Posterior cingulate gyrus (tissue), 11 donors: ENCODE measurements at places on chromosomes 6 and 20.

DNA sequence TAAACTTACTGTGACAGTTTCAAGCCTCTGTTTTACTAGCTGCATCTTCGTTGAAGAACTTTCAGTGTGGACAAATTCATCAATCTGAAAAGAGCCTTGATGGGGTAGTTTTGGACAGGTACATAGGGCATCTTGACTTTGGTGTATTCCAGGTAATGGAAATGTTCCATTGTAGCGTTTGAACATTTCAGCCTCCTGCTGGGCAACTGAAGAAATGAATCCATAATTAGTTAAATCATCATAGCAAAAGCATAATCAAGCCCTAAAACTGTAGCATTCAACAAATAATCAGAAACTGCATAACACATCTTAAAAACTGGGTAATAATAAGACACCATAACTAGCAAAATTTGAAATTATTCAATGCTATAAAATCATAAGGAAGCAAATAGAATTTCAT lies 86.2 kb downstream of the AHI1 start:
- DNase-seq: no peak

- DNase-seq: no peak
These were observed 51.8 kb downstream of the GINS1 start for GRCh38 chr20:25459111-25459830.

DNA sequence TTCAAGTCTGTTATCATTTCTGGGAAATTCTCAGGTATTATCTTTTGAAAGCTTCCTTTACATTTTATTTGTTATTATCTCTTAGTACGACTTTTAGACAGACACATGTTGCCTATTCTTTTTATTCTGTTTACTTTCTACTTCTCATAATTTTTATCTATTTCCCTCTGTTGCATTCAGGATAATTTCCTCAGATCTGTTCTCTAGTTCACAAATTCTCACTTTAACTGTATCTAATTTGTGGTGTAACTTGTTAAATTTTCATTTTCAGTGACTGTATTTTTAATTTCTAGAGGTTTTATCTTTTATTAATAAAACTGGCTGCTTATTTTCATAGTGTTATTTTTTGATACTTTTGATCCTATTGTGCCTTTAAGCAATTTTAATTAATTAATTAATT lies 16.0 kb downstream of the ATRN start:
- no peak for DNase-seq

DNA sequence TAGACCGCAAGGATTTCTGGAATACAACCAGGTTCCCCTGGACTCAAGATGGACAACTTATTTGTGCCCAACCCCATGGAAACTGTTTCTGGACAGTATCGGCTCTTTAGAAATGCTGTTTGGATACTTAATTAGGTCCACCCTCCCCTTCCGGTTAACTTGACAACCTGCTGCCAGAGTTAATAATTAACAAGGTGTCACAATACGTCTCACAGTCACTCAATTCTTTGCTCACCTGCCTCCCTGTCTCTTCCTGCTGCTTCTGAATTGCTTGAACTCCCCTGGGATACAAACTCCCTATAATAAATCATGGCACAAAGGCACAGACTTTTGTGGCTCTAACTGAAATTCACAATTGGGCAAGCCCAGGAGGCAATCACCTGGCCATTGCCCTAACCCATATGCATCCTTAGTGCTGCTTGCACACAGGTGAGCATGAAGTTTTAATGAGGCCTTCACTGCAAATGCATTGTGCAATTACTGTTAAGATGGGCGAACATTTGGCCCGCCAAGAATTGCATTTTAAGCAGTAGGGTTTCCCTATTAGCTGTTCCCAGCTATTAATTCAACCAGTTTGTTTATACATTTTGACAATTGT lies 504.4 kb upstream of the NOX3 start:
- no peak for DNase-seq

DNA sequence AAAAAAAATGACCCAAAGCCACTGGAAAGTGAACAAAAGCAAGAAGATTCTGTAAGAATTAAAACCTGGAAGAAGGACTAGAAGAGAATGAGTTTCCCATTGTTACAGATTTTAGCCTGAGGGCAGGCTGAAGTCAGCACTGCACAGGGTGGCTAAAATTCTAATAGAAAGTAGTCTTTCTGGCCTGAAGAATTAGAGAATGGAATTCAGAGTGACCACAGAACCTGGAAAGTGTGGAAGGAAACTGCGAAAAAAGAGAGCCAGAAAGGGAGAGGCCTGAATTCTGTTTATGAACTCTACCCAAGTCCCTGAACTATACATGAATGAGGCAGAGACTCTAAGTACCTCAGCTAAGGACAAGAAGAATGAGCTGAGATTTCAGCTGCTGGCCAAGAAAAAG lies 38.9 kb upstream of the FILIP1 start:
- DNase-seq: no peak

DNA sequence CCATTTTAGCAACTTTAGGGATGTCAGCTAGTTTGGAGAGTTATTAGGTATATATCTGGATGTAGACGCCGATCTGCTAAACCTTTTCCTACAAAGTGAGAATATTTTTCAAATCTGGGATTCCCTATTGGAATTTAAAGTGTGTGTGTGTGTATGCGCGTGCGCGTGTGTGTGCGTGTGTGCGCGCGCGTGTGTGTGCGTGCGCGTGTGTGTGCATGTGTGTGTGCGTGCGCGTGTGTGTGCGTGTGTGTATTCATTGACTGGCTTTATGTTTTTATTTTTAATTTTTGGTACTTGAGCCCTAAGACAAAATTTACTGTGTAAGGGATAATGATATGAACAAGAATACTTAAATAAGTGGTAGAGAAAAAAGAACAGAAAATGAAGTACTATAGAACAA lies 8.1 kb downstream of the PRL start:
- DNase-seq: no peak

DNA sequence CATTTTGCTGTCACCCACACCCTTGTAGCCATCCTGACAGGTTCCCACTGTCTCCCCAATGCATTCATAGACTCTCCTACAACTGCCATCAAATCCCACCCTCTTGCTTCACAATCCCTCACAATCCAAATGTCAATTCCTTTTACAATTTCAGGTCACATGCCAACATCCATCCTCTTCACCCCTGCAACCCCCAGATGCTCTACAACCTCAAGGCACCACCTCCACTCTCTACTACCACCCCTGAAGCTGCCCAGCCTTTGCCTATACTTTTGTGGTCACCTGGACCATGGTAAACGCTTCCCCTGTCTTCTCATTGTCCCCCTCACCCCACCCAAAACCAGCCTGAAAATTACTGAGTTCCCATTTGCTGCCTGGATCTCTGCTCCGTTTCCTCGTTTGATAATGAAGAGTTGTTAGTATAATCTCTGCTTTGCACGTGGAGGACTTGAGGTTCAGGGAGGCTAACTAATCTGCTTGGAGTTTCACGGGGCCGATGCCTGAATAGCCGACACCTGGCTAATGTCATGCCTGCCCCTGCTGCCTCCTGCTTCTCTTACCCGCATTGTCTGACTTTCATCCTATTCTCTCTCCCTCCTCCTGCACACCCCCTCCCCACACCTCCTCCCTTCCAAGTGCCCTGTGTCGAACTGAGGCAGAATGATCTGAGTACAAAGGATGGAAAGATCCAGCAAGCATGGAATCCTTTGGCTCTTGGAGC lies 82.4 kb upstream of the TOX2 start:
- DNase-seq: no peak

- no peak for DNase-seq
These were observed 37.6 kb downstream of the SHLD1 start for GRCh38 chr20:5787796-5788165.

DNA sequence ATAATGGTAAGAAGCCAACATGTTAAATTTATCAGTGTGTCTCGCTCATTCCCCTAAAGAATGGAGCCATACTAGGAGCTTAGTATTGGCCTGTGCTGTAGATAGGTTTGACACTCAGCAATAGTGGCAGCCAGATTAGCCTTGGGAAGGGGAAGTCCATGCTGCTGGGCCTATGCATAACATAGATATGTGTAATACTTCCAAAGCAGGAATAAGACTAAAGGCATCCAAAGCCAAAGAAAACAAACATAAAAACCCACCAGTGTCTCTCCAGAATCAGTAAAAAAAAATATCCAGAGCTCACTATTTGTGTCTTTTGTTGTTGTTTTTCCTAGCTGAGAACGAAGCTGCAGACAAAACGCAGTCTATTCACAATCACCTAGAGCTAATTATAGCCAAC lies 104.2 kb upstream of the STXBP5 start:
- DNase-seq: no peak

DNA sequence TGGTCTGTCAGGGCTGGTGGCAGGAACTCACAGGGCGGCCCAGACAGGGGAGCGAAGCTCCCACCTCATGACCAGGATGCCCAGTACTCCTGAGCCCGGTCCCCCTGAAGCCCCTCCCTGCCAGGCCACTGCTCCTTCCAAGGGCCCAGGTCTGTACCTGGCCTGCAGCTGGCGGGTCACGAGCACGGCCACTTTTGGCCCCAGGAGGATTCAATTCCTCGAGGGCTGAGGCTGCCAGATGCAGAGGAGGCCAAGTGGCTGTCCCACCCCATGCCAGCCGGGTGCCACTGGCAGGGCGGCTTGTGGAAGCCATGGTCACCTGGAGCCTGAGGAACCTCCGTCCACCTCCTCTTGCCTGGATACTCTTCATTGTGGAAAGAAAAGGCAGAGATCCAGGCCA lies 17.4 kb downstream of the PMEPA1 start:
- no peak for DNase-seq

- DNase-seq: peak; percentile 49
These were observed 73.4 kb upstream of the FRMD1 start for GRCh38 chr6:168152306-168152963.

DNA sequence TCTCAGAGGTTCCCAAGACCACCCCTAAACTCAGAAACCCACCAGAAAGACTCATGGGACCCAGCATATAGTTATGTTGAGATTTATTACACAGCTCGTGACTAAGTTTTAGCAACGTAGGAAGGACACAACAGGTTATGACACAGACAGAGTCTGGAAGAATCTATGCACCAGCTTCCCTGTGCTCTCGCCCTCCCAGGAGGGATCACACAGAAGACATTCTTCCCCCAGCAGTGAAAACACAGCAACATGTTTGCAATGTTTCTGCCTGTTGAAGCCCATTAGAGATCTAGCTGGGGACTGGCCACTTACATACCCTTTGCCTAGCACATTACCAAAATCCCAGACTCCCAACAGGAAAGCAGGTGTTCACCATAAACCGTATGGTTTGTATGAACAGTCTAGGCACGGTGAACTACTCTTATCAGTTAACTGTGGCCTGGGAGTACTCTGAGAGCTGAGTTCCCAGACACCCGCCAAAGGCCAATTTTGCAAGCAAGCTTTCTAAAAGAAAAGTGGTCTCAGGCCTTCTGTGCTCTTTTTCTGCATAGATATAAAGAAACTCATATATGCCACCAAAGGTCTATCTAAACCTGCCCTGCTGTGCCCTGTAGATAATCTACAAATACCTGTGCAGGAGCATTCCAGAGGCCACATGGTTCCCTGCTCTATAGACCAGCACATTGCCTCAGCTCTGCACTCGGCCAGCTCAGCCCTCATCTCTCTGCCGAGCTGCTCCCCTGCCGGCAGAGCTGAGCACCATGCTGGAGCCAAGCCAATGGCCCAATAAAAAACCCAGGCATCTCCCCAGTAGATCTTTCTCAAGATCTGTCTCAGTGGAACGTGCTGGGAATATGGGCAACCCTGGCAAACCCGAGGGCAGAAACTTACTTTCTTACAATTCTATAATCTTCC lies 69.6 kb upstream of the SMIM28 start:
- DNase-seq: no peak

DNA sequence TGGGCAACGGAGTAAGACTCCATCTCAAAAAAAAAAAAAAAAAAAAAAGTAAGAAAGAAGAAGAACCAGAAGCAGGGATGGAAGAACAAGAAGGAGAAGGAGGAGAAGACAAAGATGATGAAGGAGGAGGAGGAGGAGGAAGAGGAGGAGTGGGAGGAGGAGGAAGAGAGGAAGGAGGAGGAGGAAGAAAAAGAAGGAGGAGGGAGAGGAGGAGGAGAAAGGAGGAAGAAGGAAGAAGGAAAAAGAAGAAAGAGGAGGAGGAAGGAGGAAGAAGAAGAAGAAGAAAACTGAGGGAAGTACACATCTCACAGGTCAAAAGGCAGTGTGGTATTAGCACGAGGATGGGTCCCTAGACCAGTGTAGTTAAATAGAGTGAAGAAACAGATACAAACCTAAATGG lies 65.1 kb upstream of the SCAF8 start:
- DNase-seq: no peak

GRCh38 chr20:47529840-47530239 lies 28.2 kb downstream of the NCOA3 start:
- DNase-seq: no peak
